ENCODE measurements at places on chromosomes 2 and 18.

DNA sequence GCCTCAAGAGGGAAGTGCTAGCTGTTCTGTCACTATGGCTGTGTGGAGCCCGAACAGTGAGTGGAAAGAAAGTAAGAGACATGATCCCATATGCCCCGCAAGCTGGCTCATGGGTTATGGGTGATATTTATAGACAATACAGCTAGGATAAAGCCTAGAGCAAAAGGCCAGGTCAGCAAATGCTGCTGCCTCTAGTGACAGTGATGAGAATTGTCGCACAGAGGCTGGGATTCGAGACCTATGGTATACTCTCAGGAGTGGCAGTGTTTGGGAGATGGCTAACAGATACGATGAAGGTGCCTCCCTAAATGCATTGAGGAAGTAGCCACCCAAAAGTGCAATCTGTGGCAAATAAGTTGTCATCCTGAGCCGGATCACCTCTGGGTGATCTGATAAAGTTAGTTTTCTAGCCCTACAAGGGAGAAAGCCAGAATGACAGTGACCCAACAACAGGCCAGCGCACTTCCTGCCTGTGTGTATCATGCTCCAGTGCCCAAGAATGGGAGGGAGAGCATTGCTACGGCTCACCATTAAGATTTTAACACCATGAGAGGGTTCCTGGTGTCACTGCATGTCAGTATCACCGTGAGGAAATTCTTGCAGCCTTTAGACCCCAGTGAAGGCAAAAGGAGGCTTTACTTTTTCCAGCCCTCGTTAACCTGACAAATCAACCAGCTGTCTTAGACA, 92.2 kb upstream of the TGFA start:
- no peak for DNase-seq

DNA sequence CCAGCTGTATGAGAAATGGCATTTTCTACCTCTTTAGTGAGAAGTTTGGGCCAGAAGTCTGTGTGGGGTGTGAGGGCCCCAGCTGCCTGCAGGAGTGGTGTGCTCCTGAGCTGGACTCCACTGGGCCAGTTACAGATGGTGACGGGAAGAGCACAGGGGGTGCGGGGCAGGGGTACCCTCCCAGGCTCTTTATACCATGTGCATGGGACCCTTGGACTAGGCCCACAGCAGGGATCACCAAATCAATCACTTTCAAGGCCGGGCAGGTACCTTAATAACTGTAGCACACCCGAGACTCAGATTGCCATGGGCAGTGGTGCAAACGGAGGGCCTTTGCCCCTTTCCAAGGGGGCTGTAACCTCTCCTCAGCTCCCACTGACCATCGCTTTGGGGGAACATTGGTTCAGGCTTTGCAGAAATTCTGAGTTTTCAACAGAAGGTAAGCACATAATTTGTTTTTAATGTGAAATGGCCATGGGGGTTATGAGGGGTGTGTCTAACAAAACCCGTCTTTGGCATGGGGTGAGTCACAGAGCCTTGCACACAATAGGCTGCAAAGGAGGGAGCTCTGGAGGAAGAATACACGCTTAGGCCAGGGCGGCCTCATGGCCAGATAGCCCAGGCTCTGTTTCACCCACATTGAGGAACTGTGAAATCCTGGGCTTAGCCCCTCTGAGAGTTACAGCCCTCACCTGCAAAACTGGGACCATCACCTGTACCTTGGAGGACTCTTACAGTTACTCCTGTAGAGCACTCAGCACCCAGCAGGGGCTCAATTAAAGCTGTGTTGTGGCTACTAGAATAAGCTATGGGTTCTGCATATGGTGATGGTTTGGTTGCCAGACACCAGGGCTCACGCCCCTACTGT, 141.0 kb upstream of the BCL2L11 start:
- DNase-seq, result no peak

DNA sequence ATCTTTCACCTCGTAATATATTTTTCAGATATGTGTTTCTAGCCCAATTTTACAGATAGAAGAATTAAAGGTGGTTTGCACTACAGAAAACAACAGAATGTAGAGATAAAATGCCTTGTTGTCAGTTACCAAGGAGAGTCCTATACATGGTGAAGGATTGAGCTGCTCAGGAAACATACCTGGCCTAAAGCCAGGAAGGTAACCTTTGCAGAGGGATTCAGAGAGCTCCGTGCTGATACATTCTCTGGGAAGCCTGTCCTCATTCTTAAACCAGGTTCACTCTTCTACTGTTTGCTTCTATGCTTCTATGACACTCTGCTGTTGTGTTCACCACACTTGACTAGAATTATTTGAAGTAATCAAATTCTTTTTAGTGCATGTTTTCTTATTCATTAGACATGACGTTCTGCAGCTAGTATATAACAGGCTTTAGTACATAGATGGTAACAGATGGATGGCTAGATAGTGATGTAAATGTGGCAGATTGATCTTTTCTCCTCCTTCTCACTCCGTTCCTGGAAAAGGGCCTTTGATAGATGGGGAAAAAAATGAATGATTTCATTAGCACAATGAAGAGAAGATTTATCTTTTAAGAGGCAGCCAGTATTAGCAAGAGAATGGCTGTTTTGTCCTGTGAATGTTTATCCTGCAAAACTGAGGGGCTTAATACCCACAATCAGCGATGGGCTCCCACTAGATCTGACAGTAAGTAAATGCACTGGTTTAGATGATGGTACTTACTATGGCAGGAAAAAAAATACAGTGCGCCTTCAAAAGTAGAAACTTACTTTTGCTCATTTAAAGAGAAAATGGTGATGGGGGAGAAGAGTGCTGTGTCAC, 589.6 kb upstream of the FAM98A start:
- no peak for DNase-seq

DNA sequence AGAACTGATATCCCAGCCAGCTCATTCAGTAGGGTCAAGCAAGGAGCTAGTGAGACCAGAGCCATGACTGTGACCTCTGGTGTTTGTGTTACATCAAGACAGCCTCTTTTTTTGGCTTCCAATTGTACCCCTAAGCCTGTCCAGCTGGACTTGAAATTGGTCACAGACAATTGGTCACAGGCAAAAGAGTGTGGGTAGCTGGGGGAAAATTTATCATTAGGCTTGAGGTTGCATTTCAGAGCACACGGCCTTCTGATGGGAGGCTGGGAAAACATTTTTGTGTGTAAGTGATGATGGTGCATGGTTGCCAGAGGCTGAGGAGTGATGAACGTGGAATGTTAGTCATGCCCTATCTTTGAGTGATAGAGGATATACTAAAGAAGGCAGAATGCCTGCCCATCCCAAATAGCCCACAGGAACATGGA, 285.1 kb upstream of the SLC14A2 start:
- no peak for DNase-seq

GRCh38 chr2:119011162-119011909, 69.3 kb downstream of the MARCO start:
- peak; percentile 70 for DNase-seq

- DNase-seq, result no peak
These were observed 805 bp upstream of the KRTCAP3 start for GRCh38 chr2:27441226-27441926.

- DNase-seq, result no peak
These were observed 83.2 kb upstream of the TFCP2L1 start for GRCh38 chr2:121368155-121368554.

DNA sequence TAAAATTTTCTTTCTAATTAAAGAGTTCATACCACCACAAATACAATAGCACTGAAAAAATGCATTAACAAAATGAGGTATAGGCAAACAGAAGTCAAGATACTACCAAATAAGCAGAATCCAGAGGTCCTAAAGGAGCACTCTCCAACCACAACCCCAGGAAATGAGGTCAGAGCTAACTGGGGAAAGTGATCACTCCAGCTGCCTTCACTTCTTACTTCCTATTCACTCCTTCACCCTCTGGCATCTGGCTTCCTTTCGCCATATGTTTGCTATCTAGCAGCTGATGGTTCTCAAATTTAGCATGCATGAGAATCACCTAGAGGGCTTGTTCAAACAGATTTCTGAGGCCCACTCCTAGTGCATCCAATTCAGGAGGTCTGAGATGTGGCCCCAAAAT, 212.6 kb upstream of the ACVR2A start:
- DNase-seq, result no peak

- DNase-seq, result no peak
These were observed 131.8 kb upstream of the HS6ST1 start for GRCh38 chr2:128450211-128451024.

GRCh38 chr2:86393521-86394491, 47.4 kb upstream of the KDM3A start:
- DNase-seq, result no peak

DNA sequence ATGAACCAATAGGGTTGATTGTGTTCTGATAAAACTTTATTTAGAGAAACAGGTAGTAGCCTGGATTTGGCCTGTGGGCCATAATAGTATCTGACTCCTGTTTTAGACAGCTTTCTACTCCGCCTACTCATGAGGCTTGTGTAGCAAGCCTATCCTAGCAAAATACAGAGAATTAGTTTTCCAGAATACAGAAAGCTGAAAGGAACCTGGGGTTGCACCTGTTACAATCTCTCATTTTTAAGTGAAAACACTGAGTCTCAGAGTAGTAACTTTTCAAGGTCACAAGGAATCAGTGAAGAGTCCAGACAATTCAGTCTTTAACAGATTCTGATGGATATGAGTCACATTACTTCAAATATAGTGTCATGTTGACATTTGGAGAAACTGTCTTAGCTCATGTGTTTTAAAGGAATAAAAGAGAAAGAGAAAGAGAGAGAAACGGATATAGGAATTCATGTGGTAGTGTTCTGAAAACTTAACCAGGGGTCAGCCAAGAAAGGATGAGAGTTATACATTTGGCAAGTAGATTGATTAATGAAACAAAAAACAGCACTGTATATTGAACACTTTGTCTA, 17.0 kb downstream of the ARHGAP28 start:
- DNase-seq, result no peak

GRCh38 chr18:13482618-13482945, 243.8 kb downstream of the FAM210A start:
- no peak for DNase-seq

DNA sequence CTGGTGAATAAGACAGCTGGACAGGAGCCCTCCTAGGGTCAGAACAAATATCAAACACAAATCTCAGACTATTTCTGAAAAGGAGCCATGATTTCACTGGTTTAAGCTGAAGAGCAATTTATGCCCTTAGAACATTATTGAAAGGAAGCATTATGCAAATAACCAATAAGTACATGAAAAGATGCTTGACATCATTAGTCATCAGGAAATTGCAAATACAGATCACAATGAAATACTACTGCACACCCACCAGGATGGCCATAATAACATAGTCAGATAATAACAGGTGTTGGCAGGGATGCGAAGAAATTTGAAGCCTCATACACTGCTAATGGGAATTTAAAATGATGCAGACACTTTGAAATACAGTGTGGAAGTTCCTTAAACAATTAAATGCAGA, 176.4 kb upstream of the RAB6C start:
- DNase-seq, result no peak

- no peak for DNase-seq
These were observed 93.0 kb upstream of the MCFD2 start for GRCh38 chr2:47008381-47009252.

- no peak for DNase-seq
These were observed 87.3 kb downstream of the ACAA2 start for GRCh38 chr18:49725809-49726674.

DNA sequence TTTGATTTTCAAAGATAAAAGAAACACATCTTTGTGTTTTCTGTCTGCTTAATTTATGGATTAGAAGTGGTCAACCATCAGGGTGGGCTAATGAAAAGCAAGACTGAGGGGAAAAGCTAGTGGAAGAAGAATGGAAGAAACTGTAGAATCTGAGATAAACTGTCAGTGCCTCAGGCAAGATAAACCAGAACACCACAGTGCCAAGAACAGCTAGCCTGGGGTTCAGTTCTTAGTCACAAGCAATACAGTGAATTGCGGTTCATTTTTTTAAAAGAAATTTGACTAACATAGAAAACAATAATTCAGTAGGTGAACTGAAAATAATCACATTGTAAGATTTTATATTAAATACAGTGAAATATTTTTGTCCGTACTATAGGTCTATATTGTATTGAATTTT, 22.0 kb upstream of the LNPK start:
- DNase-seq, result no peak

GRCh38 chr18:42092848-42093247, 137.8 kb downstream of the PIK3C3 start:
- DNase-seq, result no peak

DNA sequence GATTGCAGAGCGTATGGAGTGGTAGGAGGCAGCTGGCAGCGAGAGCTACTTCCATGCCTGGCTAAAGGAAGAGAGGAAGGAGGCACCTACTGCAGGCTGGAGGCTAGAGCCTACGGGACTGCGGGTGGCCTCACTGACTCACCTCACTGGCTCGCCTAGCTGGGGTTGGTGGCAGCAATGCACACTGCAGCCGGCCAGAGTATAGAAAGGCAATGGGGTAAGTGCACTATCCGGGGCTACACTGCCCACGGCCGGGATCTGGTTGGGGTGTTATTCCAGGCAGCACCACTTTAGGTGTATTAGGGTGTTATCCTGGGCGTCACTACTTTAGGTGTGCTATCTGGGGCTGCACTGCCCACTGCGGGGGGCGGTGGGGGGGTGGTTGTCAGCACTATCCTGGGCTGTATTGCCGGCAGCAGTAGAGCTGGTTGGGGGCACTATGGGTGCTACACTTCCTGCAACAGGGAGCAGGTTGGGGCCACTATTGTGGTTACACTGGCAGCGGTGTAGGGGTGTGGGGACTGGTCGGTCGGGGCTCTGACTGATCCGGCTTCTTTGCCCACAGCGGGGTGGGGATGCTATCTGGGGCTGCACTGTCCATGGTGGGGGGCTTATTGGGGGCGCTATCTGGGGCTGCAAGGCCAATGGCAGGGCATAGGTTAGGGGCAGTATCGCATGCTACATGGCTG, 33.3 kb upstream of the ANKRD62 start:
- no peak for DNase-seq

- DNase-seq, result no peak
These were observed 287.3 kb downstream of the ZNF385B start for GRCh38 chr2:179574061-179574519.

- DNase-seq, result no peak
These were observed 47.5 kb upstream of the CNGA3 start for GRCh38 chr2:98298683-98299164.
